ENCODE measurements at places on chromosomes 4 and X.

DNA sequence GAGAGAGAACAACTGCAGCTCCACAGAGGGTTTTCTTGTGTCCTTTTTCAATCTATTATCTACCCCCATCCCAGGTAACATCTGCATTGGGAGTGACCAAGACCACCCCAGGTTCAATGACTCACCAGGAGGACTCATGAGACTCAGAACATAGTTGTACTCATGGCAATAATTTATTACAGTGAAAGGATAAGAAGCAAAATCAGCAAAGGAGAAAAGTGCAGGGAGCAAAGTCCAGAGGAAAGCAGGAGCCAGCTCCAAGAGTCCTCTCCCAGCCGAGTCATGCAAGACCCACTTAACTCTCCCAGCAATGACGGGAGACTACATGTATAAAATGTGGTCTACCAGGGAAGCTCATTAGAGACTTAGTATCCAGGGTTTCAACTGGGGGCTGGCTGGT lies 129.5 kb upstream of the RBPJ start:
- DNase-seq = no peak

DNA sequence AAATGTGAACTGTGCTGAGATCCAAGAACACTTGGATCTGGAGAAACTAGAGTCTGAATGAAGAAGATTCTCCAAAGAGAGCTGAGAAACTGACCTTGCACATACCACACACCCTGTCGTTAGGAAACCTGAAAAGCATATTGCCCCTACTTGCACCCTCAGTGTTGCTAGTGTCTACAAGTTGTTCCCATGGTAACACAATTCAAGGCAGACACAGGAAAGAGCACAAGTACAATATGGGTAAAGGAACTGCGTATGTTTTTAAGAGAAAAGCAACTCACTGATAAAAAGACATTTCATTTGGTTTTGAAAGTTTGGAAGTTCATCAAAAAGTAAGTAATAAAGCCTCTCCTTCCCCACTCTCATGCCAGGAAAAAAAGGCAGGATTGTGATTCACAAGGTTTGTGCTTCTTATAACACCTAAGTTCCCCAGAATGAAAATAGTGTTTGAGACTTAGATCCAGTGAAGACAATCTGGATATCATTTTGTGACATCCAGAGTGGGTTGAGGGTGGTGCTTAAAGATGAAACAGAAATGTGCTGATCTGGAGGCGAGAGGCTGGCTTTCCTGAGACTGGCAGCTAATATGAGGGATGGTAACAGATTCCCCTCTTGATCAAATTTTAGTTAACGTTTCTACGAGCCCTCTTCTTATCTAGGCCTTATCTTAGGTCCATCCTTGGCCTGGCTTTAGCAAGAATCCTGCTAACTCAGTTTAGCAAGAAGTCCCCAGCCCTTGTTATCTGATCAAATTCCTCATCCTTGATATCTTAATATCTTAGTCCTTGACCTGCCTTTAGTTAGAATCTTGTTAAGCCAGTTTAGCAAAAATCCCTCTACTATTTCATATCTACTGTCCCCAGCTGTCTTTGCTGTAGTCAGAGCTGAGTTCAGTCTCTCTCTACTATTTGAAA lies 42.3 kb downstream of the NIPAL1 start:
- DNase-seq = no peak

- no peak for DNase-seq
Observed at GRCh38 chr4:7044137-7044930, 1.2 kb downstream of the TADA2B start.

DNA sequence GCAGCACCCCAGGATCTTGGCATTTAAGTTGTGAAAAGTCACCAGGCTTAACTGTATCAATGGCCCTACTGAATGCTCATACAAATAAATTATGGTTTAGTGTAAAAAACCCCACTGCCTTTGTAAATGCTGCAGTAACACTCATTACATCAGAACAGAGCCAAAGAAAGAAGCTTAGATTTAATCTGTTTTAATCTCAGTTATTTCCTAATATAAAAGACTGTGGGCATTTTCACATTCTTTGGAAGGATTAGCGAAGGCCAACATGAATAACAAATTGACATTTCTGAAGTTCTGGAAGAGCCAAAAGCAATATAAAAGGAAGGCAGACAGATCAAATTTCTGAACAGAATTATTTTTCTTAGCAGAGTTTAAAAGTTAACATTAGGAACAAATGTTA lies 140.0 kb upstream of the HCCS start:
- no peak for DNase-seq

GRCh38 chr4:103996637-103997036 lies 276.9 kb upstream of the TACR3 start:
- DNase-seq = no peak

- DNase-seq = peak; percentile 40
Observed at GRCh38 chr4:124018383-124019317, 622.1 kb downstream of the SPRY1 start.

DNA sequence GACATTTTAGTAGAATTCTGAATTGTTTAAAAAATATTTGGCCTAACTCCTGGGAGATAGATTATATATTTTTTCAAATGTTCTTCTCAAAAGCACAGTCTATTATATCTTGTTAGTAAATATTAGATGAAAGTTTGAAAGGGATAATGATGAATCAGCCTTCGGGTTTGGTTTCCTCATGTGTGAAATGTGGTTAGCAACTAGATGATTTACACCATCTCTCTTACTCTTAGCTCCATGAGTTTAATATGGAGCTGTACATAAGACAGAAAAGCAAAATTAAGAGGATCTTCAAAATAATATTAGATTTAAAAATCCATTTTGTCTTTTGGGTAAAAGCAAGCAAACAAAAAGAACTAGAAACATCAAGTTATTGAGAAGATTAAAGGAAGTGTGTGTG lies 120.8 kb upstream of the SFRP2 start:
- DNase-seq = no peak

- no peak for DNase-seq
Observed at GRCh38 chr4:154642373-154643009, 30.0 kb upstream of the FGG start.

DNA sequence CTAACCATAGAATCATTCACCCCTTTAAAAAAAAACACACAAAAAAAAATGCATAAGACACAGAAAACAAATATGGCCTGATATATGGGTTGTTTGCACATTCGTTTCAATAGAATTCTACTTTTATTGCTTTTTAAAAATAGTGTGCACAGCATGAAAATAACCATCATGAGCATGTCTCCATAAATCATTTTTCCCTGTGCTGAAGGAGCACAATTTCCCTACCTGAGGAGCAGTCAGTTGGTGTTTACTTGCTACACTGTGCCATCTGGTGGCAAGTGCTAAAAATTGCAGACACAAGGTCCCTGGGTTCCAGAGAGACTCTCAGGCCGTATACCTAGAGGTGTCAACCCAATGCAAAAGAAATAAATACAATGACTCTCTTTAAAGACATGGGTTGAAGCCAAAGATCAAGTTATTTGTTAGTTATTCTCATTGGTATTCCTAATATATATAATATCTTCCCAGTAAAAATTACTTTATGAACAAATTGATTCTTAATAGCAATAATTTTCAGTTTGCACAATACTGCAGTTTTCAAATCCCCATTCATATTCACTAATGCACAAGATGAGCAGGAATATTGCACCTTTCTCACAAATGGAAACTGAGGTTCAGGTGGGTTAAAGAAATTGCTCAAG lies 551.4 kb downstream of the IQCM start:
- DNase-seq = no peak

- DNase-seq = no peak
Observed at GRCh38 chr4:79684516-79684915, 276.5 kb upstream of the GK2 start.

- DNase-seq = no peak
Observed at GRCh38 chrX:7972586-7972985, 45.4 kb upstream of the PNPLA4 start.

Measured in left renal pelvis (tissue), 4 donors.